Activated CD8-positive, alpha-beta memory T cell treated with anti-CD3 and anti-CD28 coated beads for 48 hours (primary cell): ENCODE measurements at places on chromosomes 7 and 10.

DNA sequence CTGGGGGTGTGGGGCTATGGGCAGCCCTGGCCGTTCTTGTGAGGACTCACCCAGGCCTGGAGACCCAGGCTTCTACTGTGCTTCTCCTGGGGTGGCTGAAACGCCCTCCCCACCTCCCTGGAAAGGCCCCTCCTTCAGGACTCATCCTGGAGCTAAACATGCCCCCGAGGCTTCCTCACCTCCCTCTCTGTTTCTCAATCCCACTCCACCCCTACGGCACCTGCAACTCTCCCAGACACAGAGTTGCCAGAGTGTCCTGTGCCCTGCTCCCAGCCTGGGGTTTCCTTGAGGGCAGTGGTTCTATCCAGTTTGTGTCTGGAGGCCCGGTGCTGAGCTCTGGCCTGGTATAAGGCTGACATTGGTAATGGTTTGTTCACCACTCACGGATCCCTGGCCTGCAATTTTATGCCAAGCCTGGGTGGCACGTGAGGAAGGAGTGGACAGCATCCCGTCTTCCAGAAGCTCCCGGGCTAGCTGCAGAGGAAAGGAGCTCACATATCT is 68.0 kb downstream of the GRID1 start:
- DNase-seq, result no peak

GRCh38 chr7:84629216-84629615 is 434.6 kb upstream of the SEMA3A start:
- no peak for DNase-seq

DNA sequence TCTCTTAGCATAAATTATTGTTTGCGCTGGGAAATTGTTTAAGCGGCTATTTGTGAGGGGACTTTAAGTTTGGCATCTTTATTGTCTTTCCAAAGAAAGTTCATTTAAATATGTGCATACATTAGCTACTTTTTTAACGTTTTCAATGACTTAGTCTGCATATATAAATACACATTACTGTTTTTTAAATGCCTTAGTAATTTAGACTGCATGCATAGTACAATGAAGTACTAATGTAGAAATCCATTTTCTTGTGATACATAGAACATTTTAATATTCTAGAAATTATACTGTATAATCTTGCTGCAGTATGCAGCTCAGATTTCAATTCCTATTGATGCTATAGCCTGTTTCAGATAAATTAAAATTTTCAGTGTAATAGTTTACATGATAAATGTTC is 325.4 kb downstream of the MALRD1 start:
- DNase-seq, result no peak

GRCh38 chr10:84427903-84428650 is 99.7 kb downstream of the CCSER2 start:
- DNase-seq, result no peak

- DNase-seq, result no peak
Observed at GRCh38 chr10:71598621-71599055, 120.9 kb downstream of the C10orf105 start.

DNA sequence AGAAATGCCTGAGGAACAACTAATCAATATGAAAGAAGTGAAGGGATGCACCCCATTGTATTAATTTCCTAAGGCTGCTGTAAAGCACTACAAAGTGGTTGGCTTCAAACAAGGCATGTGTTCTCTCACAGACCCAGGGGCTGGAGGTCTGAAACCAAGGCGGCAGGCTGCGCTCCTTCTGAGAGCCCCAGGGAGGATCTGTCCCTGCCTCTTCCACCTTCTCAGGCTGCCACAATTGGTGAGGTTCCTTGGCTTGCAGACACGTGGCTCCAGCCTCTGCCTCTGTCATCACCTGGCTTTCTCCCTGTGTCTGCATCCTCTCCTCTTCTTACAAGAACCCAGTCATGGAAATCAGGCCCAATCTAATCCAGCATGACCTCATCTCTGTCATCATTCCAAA is 110.1 kb downstream of the TNS3 start:
- DNase-seq, result no peak

- DNase-seq, result no peak
Observed at GRCh38 chr7:1926908-1927306, 256.8 kb downstream of the ELFN1 start.

DNA sequence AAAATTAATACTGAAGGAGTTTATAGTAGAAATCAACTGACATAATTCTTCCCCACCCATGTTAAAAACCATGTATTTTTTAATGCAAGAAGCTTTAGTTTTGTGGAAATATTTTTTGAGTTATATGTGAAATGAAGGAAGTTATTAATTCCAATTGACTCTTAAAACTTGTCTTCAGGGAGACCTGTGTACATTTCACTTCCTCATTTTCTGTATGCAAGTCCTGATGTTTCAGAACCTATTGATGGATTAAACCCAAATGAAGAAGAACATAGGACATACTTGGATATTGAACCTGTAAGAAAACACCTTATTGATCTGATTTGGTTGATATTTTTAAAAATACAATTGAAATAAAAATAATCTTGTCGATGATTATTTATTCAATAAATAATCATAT is 33.3 kb downstream of the CD36 start:
- DNase-seq, result no peak

DNA sequence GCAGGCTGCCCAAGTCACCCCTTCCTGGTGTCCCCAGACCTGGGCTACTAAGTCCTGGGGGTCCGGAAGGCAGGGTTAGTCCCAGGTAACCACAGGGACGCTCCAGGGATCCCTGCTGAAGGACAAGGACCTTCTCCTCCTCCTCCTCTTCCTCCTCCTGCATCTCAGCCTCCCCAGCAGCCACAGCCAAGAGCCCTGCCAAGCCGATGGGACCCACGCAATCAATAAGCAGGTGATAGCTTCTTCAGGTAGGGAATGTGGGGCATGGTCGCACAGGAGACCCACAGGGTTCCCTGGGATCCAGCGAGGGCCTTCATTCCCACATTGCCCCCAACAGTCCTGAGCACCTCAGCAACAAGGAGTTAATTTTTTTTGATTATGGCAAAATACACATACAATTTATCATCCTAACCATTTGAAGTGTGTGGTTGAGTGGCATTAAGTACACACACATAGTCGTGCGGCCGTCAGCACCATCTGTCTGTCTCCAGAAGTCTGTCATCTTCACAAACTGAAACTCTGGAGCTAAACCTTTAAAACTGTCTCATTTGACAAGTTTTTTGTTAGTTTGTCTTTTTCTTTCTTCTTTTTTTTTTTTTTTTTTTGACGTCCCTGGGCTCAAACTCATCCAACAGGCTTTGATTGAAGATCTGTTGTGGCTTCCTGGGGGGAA is 12.1 kb downstream of the CRYGN start:
- no peak for DNase-seq

DNA sequence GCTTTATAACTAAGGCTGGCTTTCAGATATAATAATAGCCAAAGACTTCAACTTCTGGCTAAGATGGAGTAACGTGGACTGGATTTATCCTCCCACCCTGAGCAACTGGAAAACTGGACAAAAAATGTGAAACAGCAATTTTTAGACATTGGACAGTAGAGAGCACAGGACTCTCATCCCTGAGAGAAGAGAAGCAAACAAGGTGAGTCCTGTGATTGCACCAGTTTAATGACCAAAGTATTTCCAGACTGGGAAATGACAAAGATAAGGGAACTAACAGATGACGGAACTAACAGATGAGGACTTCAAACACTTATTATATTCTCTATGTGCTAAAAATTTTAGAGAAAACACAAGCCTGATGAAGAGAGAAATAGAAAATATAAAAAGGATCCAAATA is 175.7 kb upstream of the SLC25A13 start:
- DNase-seq, result no peak

GRCh38 chr7:30681331-30681797 is 892 bp downstream of the CRHR2 start:
- DNase-seq, result no peak

GRCh38 chr7:91082852-91083495 is 181.3 kb upstream of the FZD1 start:
- DNase-seq, result no peak

- no peak for DNase-seq
Observed at GRCh38 chr10:11609492-11610093, 1.9 kb downstream of the USP6NL start.

DNA sequence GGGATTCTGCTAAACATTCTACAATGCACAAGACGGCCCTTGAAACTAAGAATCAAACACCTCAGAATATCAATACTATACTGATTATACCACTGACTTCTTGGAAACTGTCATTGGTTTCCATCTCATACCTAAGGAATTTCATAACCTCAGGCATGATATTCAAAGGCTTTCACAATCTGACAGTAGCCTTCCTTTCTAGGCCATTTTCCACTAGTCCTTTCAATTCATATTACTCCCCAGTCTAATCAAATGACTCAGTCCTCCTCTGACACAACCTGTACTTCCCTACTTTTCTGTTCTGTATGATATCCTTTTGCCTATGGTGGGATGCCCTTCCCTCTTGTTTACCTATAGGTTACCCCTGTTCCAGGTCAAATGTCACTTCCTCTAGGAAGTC is 48.3 kb downstream of the CSTF2T start:
- no peak for DNase-seq

GRCh38 chr7:66099551-66100407 is 14.9 kb upstream of the CRCP start:
- DNase-seq, result no peak

DNA sequence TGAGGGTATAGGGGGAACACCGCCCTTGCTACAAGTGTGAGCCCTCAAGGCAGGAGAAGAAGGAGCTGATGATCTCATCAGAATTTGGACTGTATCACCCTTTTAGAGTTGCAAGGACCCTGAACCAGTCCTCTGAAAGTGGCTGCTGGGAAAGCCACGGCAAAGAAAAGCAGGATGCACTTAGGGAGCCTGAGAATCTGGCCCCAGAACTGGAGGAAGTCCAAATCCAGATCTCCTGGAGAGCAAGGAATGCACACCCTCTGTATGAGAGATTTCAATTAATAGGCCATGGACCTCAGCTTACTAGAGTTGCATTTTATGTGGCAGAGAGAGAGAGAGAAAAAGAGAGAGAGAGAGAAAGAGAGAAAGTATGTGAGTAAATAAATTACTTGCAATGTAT is 662.9 kb downstream of the CCSER2 start:
- no peak for DNase-seq

GRCh38 chr7:65832281-65832680 is 40.6 kb upstream of the VKORC1L1 start:
- no peak for DNase-seq

DNA sequence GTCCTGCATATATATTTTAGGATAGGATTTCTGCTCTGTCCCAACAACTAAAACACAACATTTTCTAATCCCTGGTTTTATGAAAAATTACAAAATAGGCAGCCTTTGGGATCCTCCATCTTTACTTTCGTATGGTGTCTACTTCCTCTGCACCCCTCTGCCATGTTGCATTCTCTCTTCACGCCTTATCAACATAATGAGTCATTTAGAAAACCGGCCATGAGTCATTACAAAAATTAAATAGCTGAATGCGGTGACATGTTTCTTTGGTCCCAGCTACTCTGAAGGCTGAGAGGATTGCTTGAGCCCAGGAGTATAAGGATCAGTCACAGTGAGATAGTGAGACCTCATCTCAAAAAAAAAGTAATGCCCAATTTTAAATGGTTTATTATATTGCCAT is 148.1 kb upstream of the CELF2 start:
- no peak for DNase-seq

DNA sequence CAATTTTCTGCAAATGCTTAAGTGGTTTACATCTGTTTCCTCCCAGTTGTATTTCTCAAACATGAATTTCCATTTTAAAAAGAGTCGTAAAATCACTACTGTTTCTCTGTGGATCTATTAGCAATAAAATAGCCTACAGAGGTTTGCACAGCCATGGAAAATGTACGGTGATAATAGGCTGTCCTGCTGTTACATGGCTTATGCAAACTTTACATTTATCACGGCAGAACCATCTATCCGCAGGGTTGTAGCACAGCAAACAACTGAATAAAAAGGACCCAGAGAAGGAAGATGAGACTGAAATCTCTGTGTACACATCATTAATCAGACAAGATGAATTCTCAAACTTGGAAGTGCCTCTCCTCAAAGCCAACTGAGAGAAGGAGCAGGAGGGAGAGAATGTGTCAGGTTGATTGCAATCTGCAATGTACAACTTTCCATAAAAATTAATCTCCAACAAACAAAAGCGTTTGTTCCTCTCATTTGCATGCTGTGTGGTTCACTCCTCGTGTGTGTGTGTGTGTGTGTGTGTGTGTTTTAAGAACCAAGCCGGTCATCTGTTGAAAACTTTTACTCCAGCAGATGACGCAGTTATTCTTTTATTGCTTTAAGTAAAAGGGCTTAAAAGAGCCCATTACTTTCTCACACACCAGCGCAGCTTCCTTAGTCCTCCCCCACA is 279.3 kb downstream of the SKAP2 start:
- DNase-seq, result no peak

GRCh38 chr7:25719190-25719896 is 432.7 kb upstream of the NFE2L3 start:
- DNase-seq, result no peak

- no peak for DNase-seq
Observed at GRCh38 chr10:29751684-29752083, 116.9 kb upstream of the SVIL start.

- no peak for DNase-seq
Observed at GRCh38 chr7:158710651-158711102, 6.1 kb upstream of the NCAPG2 start.

GRCh38 chr7:83271212-83272099 is 108.8 kb upstream of the PCLO start:
- no peak for DNase-seq

DNA sequence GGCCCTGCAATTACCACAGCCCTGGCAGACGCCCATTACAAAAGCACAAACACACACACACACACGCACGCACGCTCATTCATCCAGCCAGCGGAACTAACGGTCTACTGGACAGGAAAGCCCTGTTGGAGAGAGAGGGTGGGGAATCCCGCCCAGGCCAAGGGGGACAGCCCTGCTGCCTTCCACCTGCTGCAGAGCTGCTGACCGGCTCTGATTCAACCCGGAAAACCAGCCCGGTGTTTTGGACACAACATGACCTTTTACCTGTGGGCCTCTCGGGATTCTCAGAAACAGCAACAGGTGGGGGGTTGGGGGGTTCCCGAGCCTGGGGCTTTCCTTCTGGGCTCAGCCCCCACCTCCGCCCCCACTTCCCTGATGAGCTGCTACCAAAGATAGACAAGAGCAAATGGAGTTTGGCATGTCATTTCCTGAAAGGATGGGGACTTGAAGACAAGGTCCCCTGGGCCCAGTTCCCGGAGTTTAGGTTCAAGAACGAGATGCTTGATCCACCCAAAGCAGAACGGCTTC is 18.5 kb upstream of the SERPINE1 start:
- DNase-seq, result no peak

GRCh38 chr10:95293631-95294030 is 2.8 kb upstream of the PDLIM1 start:
- DNase-seq, result no peak
